ENCODE measurements at places on chromosomes 12 and 14.

- no peak for DNase-seq
Observed at GRCh38 chr14:34710744-34711143, 3.6 kb downstream of the CFL2 start.

DNA sequence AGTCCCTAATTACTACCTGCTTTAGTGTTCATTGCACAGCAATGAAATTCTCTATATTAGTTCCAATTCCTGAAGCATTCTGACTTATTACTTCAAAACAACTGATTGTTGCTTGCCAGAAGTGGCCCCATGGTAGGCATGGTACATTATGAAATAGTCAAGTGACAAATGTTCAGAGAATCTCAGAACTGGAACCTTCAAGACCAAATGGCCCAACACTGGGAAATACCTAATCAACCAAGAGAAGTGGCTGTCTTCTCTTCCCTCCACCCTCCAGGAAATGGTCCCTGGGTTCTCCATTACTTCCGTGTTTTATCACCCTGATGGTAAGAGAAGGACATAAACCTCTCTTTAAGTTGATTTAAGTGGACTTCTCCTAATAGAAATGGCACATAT lies 49.9 kb downstream of the ITPR2 start:
- DNase-seq = no peak

DNA sequence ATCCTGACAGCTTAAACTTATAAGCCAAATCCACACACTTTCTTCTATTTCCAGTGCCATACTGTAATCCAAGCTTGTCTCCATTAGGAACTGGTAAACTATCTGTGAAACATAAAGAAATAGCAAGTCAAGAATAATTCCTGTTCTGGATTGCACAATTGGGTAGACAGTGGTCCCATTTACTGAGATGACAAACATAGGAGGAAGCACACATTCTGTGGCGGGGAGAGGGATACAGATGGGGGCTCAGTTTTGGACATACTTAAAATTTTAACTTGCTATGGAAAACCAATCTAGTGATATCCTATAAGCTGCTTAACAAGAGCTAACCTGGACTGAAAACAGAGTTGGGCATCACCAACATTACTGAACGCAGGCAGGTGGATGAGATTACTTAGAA lies 16.3 kb downstream of the MAP4K5 start:
- DNase-seq = no peak

DNA sequence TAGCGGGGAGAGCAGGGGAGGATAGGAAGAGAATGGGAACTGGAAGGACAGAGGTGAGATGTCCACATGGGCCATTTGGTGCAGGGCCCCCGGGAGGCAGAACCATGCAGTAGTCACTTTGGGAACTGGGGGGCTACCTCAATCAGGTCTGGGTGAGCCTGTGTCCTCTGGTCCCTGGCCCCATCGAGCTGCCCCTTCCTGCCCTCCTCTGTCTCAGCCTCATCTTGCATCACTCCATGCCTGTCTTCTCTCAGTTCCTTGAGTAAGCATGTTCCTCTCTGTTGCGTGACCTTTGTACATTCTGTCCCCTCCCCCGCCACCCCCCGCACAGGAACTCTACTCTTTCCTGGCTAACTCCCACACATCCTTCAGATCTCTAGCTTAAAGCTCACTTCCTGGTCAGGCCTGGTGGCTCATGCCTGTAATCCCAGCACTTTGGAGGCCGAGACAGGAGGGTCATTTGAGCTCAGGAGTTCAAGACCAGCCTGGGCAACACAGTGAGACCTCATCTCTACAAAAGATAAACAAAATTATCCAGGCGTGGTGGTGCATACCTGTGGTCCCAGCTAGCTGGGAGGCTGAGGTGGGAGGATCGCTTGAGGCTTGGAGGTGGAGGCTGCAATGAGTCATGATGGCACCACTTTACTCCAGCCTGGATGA lies 23.2 kb downstream of the FOS start:
- no peak for DNase-seq

DNA sequence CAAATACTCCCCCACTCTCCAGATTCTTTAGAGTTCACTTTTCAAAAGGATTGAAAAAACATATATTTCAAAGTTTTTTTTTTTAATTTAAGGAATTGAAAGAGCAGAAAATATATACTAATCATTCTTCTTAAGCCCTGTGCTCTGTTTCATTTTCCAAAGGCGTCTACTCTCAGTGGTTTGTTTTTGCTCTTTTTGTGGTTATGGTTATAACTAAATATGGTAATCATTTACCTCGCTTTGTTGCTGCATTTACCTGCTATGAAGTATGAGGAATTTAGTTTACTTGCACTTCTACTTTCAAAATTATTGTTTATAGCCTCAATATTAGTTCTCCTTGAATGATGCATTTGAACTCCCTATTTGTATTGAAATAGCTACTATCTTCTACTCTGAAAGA lies 55.9 kb upstream of the LRRK2 start:
- no peak for DNase-seq

GRCh38 chr14:87203346-87203745 lies 789.6 kb downstream of the GALC start:
- DNase-seq = no peak

Data from activated T-cell treated with anti-CD3 and anti-CD28 coated beads for 24 hours (primary cell).